ENCODE measurements at places on chromosomes 6 and 20.
A peak's percentile ranks its signal among the peaks of the same experiment; 100 is the strongest.

- no peak for DNase-seq
These were observed 42.6 kb upstream of the PHACTR3 start for GRCh38 chr20:59561614-59562277.

DNA sequence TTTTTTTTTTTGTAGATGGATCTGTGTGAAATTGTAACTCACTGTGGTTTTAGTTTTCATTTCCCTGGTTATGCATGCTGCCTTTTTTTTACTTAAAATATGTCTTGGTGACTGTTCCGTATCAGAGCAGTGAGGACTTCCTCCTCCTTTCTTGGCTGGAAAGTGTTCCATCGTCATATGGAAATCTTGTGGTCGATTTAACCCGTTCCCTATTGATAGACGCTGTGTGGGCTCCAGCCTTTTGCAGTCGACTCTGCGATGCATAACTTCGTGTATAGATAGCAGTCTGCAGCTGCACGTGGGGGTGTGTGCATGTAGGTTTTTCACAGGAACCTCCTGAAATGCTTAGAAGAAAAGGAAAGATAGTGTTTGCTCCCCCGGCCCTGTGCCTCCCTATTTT is 28.1 kb upstream of the PNPLA1 start:
- DNase-seq, result peak; percentile 26

GRCh38 chr6:75147512-75147911 is 58.3 kb downstream of the COL12A1 start:
- DNase-seq, result peak; percentile 72

GRCh38 chr6:40160826-40161225 is 226.6 kb upstream of the MOCS1 start:
- DNase-seq, result no peak

GRCh38 chr6:39495640-39496039 is 173.1 kb upstream of the KCNK16 start:
- no peak for DNase-seq

All from EH (cell line).